ENCODE measurements at places on chromosomes 16 and 17. TPM values are rescaled to one million over a fixed set of nuclear protein-coding genes. Genes with fewer than 3 reads are reported as not detected.

Gene KRTAP2-3
- total RNA-seq, result 102 TPM

GRCh38 chr17:2174468-2175293, 119.8 kb downstream of the HIC1 start:
- H3K27ac ChIP-seq, result peak overlapping the region; percentile 91
- H3K27me3 ChIP-seq, result peaks cover 3% of the 10 kb centered on the region
- peak overlapping the region; percentile 71 for H3K4me3 ChIP-seq
- peak; percentile 74 for DNase-seq

Gene CACNG1
- not detected for total RNA-seq

- no peak for DNase-seq
- peaks cover 58% of the 10 kb centered on the region for H3K4me1 ChIP-seq
- no peaks in the 10 kb centered on the region for H3K27me3 ChIP-seq
- peaks cover 30% of the 10 kb centered on the region for H3K36me3 ChIP-seq
Observed at GRCh38 chr16:50335196-50335958, 33.4 kb downstream of the BRD7 start.

- peak overlapping the region; percentile 63 for H3K27ac ChIP-seq
- no peak overlapping the region for H3K4me3 ChIP-seq
- H3K4me1 ChIP-seq, result peaks cover 38% of the 10 kb centered on the region
- H3K27me3 ChIP-seq, result peaks cover 3% of the 10 kb centered on the region
- H3K36me3 ChIP-seq, result no peaks in the 10 kb centered on the region
Observed at GRCh38 chr17:68352041-68352440, 60.7 kb downstream of the ARSG start.

DNA sequence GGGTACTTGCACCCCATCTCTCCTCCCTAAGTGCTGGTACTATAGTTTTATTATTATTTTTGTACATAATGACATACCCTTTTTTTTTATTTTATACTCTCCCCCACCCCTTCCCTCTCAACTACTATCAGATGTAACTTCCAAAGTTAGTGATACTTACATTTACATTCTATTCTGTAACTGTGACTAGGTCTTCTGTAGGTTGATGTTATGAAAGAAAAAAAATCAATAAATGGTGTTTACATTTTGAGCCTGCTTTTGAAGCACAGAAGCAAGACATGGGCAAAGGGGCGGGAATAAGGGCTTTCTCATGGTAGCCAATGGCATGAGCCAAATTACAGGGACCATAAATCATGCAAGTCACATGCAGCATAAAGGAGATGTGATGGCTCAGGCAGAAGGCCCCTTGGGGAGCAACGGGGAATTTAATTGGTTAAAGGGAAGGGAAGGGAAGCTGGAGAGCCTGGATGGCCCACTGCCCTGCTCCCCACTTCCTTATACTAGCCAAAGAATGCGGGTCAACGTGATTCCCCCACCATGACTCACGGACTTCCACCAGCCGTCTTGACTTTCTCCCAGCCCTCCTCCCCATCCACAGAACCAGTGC, 2.4 kb upstream of the ACSF2 start:
- H3K4me3 ChIP-seq, result peak overlapping the region; percentile 88
- DNase-seq, result peak; percentile 96
- peak overlapping the region; percentile 90 for H3K27ac ChIP-seq
- peaks cover 60% of the 10 kb centered on the region for H3K4me1 ChIP-seq
- H3K36me3 ChIP-seq, result 0 out of 2 replicates have a peak, but pooled peaks cover 4% of the 10 kb centered on the region
- no peaks in the 10 kb centered on the region for H3K27me3 ChIP-seq

DNA sequence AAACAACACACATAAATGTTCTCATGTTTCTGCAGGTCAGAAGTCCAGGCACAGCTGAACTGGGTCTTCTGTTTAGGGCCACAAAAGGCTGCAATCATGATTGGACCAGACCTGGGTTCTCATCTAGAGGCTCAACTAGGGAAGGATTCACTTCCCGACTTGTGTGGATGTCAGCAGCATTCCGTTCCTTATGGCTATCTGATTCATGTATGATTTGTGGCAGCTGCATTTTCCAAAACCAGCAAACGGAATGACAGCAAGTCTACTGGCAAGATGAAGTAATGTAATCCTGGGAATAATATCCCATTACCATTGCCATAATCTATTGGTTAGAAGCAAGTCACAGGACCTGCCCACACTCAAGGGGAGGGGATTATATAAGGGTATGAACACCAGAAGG, 22.1 kb downstream of the CEP112 start:
- no peak overlapping the region for H3K27ac ChIP-seq
- DNase-seq, result no peak
- H3K4me3 ChIP-seq, result no peak overlapping the region
- H3K27me3 ChIP-seq, result no peaks in the 10 kb centered on the region
- no peaks in the 10 kb centered on the region for H3K4me1 ChIP-seq

Gene CDH5
- total RNA-seq, result not detected

DNA sequence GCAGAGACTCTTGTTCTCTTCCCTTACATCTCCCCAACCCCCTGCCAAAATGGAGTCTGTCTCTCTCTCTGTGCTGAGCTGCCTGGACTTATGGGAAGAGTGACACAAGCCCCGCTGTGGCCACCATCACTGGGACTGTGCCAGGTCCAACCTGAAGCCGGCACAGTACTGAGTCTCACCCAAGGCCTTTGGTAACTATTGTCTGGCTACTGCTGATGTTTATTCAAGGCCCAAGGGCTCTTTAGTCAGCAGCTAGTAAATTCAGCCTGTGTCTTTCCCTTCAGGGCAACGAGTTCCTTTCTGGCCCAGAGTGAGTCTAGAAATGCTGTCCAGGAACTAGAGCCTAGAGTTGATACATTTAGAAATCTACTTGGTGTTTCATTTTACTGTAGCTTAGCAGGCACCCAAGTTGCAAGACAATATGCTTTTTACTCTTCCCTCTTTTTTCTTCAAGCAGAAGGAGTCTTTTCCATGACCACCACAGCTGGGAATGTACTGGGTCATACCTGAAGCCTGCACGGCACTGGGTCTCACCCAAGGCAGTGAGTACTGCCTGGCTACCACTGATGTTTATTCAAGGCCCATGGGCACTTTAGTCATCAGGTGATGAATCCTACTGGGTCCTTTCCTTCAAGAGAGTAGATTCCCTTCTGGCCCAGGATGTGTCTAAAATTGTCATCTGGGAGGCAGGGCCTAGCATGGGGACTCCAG, 17.7 kb downstream of the EFCAB5 start:
- H3K36me3 ChIP-seq, result peaks cover 7% of the 10 kb centered on the region
- H3K4me3 ChIP-seq, result peak overlapping the region; percentile 52
- DNase-seq, result peak; percentile 80
- H3K27me3 ChIP-seq, result no peaks in the 10 kb centered on the region
- H3K27ac ChIP-seq, result peak overlapping the region; percentile 81

DNA sequence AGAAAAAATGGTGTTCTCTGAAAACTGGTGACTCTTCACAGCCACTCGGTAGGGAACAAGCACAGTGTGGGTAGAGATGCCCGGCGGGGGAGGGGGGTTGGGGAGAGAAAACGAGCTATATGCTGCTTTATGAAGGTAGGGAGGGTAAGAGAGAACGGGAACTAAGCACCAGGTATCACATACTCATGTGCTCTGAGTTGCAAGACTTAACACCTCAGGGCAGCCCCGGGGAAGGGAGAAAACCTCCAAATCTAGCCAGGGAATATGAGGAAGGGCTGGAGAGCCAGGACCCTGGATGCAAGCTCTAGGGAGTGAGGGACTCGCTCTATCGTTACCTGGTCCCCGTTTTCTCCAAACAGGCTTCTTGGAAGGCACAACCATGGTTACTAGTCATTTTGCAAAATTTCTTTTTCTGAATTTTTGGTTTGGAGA, 35.3 kb downstream of the HIC1 start:
- peak overlapping the region; percentile 98 for H3K27ac ChIP-seq
- H3K36me3 ChIP-seq, result peaks cover 12% of the 10 kb centered on the region
- H3K27me3 ChIP-seq, result peaks cover 4% of the 10 kb centered on the region
- DNase-seq, result no peak
- peaks cover 71% of the 10 kb centered on the region for H3K4me1 ChIP-seq

DNA sequence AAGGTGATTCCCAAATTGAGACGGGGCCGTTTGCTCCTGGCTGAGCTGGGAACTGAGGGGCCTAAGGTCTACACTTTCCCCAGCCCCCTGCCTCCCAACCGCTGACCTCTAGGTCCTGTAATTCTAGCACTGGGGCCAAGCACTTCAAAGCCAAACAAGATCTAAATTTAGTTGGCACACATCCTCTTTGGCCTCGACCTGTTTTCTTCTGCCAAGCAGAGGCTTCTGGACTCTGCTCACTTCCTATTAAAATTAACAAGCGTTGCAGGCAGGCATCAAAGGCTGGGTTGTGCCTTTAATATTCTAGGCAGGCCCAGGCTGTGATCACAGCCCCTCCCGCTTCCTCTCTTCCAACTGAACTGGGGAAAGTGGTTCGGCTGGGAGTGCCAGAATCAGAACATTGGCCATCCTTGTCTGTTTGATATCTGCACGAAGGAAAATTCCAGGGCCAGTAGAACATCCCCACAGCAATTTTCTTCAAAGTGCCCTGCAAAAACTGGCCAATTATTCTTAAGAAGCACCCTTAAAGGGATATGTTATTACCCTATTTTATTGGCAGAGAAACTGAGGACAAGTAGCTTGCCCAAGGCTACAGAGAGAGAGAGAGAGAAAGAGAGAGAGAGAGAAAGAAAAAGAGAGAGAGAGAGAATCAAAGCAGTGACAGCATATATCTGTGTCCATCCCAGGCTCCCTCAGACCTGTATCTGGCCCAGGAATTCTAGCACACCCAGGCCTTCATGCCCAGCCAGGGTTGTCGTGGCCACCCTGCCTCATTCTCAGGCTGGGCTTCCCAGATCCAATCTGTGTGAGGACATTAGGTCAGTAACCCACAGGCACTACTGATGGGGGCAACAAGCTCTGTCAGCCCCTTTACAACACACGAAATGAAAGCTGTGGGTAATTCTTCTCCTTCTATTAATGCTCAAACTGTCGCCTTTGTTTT, 12.8 kb upstream of the MT4 start:
- H3K27me3 ChIP-seq, result peaks cover 33% of the 10 kb centered on the region
- H3K4me1 ChIP-seq, result peaks cover 29% of the 10 kb centered on the region
- no peaks in the 10 kb centered on the region for H3K36me3 ChIP-seq

- H3K36me3 ChIP-seq, result peaks cover 14% of the 10 kb centered on the region
- peak overlapping the region; percentile 92 for H3K4me3 ChIP-seq
- DNase-seq, result no peak
- H3K4me1 ChIP-seq, result peaks cover 31% of the 10 kb centered on the region
- H3K27ac ChIP-seq, result peak overlapping the region; percentile 93
Observed at GRCh38 chr17:81869221-81870130, 1.7 kb downstream of the ARHGDIA start.

Gene MYH1
- not detected for total RNA-seq

DNA sequence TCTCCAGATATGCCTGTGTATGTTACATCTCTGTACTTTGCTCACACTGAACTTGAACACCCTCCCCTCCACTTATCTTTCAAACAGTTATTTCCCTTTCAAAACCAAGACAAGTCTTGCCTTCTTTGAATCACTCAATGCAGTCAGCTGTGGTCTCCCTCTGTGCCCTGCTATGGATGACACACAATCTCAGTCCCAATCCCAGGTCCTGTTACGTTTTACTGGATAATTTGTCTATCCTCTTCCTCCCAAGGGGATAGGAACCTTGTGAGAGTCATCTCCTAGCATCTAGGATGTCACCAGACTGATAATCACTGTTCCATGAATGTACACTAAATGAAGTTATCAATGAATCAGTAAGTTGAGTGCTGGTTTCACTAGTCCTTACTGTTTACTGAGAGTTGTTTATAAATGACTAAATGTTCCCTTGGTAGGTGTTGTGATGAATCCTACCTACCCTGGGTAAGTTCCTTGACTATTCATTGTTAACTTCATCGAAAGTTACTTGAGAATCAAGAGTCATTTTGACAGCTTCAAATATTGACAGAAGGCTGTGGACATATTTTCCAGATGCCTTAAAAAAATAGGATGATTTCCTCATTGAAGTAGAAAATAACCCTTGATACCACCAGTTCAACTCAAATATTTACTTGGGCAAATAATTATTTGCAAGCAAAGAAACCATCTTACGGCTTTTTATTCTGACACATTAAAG, 244.9 kb downstream of the PRKCA start:
- H3K4me3 ChIP-seq, result peak overlapping the region; percentile 67
- H3K4me1 ChIP-seq, result peaks cover 90% of the 10 kb centered on the region
- peaks cover 22% of the 10 kb centered on the region for H3K36me3 ChIP-seq
- DNase-seq, result no peak

DNA sequence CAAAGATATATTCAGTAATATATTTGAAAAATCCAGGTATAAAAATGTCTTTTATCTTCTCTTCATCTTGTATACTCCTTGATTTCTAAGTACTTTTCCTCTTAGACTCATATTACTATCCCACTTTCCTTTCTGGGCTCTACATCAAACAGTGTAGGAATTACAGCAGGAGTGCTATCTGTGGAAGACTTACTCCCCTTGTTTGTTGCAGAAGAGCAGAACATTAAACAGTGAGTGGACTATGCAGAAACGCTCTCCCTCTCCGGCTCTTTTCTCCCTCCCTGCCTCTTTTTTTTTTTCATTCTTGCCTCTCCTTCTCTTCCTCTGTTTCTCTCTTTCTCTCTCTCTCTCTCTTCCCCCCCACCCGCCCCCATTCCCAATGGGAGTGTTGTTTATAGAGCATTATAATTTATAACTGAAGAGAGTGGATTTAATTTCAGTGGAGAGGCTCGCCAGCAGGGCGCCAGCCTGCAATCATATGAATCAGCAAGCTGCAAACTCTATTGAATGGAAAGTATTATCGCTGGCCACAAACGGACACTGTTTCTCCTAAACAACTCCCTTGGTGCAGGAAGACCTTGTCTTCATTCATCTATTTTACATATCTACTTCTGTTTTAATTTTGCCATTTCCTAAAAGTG, 242.3 kb upstream of the TBX2 start:
- peak overlapping the region; percentile 75 for H3K4me3 ChIP-seq
- H3K36me3 ChIP-seq, result no peaks in the 10 kb centered on the region
- DNase-seq, result peak; percentile 38
- H3K27ac ChIP-seq, result peak overlapping the region; percentile 64

Gene CD300H
- total RNA-seq, result not detected

GRCh38 chr16:1460602-1461138, 14.2 kb downstream of the CLCN7 start:
- no peak overlapping the region for H3K4me3 ChIP-seq
- no peaks in the 10 kb centered on the region for H3K4me1 ChIP-seq
- no peaks in the 10 kb centered on the region for H3K36me3 ChIP-seq
- DNase-seq, result no peak
- no peaks in the 10 kb centered on the region for H3K27me3 ChIP-seq
- H3K27ac ChIP-seq, result no peak overlapping the region

DNA sequence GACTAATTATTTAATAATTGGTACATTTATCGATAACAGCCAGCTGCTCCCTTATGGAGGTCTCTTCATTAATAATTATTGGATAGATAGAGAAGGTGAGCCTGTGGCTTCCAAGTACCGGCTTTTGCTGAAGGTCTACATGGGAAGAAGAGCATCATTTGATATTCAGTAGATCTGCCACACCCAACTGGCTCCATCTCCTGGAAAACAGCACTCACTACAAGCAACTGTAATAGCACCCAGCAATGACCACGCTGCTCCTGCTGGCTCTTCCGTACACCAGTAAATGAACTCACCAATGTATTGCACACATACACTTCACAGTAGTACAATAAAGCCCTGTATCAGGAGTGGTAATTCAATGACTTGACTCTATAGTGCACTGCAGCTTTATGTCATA, 19.5 kb downstream of the MARVELD3 start:
- H3K27ac ChIP-seq, result no peak overlapping the region
- peak; percentile 13 for DNase-seq
- H3K4me1 ChIP-seq, result peaks cover 14% of the 10 kb centered on the region
- H3K36me3 ChIP-seq, result peaks cover 11% of the 10 kb centered on the region

- peaks cover 1% of the 10 kb centered on the region for H3K27me3 ChIP-seq
- no peak overlapping the region for H3K4me3 ChIP-seq
- no peak overlapping the region for H3K27ac ChIP-seq
- no peak for DNase-seq
Observed at GRCh38 chr17:63191610-63192009, 225.6 kb downstream of the TANC2 start.

- H3K27ac ChIP-seq, result peak overlapping the region; percentile 95
- peak overlapping the region; percentile 96 for H3K4me3 ChIP-seq
- H3K27me3 ChIP-seq, result peaks cover 7% of the 10 kb centered on the region
- peaks cover 46% of the 10 kb centered on the region for H3K4me1 ChIP-seq
- no peak for DNase-seq
- H3K36me3 ChIP-seq, result peaks cover 43% of the 10 kb centered on the region
Observed at GRCh38 chr17:37494971-37495370, 5.3 kb downstream of the DUSP14 start.

All from HFFc6 (cell line).